SJCRH30 (cell line): ENCODE measurements at places on chromosomes 6 and 20.

- DNase-seq = no peak
These were observed 14.2 kb downstream of the NHSL1 start for GRCh38 chr6:138485005-138485545.

DNA sequence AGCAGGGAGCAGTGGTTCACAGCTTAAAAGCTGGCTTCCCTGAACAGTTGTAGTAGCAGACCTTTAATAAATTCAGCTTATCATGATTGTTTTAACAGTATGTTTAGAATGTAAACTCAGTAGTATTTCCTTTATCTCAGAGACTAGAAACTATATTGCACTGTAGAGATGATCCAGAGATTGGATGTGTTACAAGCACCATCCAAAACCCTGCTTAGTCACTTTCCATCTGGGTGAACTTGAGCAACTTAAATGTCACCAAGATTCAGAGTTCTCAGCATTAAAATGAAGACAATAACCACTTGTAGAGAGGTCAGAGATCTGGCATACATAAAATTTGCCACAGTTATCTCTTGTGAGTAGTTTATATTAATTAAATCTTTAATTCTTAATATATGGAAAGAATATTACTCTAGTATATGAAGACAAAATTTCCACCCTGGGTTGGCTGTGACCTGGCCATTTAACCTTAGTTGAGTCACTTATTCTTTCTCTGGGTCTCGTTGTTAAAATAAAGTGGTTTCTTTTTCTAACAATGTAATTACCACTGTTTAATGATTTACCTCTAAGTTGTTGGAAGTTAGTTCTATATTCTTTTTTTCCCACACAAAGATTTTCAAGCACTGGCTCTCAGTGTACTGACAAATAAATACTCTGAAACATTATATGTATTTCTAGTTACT, 239.2 kb upstream of the FKBP1C start:
- no peak for DNase-seq

GRCh38 chr20:51127713-51128112, 104.8 kb upstream of the KCNG1 start:
- DNase-seq = no peak

- DNase-seq = no peak
These were observed 98.1 kb downstream of the RALGAPA2 start for GRCh38 chr20:20614391-20614790.

DNA sequence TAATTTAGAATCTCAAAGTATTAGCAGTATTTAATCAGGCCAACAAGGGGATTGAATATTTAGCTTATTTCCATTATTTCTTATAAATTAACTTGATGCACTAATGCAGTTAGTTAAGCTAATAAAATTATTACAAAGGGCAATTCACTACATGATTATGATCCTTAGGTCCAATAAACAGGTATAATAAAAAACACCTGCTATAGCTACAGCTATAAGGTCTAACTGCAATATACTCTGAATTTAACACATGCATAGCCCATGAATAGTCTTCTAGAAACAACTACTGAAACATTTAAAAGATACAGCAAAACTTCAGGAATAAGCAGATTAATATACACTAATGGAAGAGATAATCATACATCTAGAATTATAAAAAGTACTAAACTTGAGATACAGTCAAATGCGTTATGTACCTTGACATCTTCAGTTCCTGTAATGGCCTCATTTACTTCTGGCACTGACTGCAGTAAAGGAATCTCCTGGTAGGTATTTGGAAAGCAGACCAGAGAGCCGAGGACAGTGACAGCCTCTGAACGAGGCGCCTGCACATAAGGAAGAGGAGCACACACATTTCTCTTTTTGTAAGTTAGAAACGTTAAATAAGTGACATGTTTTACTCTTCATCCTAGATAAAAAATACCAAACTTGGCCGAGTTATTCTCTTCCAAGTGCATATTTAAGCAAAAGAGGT, 168.5 kb downstream of the INSM1 start:
- no peak for DNase-seq

DNA sequence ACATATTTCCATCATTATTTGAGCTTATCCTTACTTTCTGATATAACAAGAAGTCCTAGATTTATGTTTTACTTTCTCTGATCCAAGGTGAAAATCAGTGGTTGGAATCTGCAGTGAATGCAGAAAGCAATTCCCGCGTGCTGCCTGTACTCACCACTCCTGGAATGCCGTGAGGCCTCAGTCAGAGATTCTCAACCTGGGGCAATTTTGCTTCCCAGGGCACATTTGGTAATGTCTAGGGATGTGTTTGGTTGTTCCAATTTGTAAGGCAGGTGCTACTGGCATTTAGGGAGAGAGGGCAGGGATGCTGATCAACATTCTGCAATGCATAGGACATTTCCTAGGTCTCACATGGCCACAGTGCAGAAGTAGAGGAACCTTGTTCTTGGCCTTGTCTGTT, 23.9 kb downstream of the CST4 start:
- no peak for DNase-seq

- peak; percentile 17 for DNase-seq
These were observed 192.1 kb downstream of the SAMD5 start for GRCh38 chr6:147700436-147701209.

DNA sequence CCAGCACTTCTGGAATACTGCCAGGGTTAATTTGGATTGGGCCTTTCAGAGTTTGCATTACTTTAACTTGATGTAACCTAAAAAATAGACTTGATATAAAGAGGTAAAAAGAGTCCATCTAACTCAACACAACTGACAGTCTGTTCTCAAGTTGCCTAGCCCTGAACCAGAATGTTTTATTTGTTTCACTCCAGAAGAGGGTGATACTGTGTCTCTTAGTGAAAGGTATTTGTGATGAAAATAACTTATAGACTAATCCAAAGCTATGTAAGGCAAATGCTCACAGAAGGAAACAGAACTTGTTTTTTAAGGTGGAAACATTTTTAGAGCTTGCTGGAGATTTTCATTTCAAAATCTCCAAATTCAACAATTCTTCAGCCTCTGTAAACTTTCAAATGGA, 469.1 kb upstream of the RUNX2 start:
- peak; percentile 12 for DNase-seq

- DNase-seq = no peak
These were observed 78.8 kb upstream of the HMGN3 start for GRCh38 chr6:79313254-79313653.

DNA sequence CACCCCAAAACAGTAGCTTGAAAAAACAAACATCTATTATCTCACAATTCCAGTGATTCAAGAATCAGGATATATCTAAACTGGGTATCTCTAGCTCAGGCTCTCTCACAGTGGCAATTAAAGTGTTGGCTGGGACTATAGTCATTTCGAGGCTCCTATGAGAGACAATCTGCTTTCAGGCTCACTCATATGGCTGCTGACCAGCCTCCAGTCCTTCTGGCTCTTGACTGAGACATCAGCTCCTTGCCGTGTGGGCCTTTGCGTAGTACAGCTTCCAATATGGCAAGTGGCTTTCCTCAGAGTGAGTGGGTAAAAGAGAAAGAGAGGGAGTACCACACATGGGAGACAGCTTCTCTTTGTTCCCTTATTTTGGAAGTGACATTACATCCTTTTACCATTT, 327.2 kb downstream of the CENPW start:
- no peak for DNase-seq

DNA sequence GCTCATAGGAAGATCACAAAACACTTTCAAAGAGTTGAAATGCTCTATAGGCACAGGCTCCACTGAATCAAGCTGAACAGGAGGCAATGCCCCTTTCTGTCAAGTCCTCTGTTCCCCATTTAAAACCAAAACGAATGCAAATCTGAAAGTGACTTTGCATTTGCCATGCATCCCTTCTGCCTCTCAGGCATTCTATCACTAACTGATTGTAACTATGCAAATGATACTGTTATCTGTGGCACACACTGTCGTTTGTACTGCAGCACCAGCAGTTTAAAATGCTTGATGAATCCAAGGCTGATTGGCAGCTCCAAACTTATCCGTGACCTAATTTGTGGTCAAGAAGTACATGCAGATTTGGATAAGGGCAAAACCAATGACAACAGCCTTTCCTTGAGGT, 1067.5 kb upstream of the MAP3K7 start:
- no peak for DNase-seq

DNA sequence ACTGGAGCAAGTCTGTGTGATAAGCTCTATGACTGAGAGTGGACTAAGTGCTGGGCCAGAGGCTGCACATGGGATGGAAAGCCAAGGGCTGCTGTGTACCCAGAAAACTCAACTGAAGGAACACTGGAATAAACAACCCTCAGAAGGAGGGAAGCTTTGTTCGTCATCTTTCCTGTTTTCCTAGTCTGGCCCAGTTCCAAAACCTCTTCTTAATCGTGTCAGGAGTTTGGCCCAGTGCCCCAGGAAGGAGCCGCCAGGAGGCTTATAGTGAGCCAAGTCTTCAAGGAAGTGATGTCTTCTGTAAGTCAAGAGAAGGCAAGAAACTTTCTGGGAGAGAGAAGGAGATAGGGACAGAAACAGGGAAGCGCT, 23.3 kb upstream of the TOP1 start:
- DNase-seq = peak; percentile 81

GRCh38 chr6:137659871-137660270, 165.7 kb upstream of the OLIG3 start:
- no peak for DNase-seq

GRCh38 chr6:38871741-38872568, 156.8 kb downstream of the DNAH8 start:
- peak; percentile 79 for DNase-seq

DNA sequence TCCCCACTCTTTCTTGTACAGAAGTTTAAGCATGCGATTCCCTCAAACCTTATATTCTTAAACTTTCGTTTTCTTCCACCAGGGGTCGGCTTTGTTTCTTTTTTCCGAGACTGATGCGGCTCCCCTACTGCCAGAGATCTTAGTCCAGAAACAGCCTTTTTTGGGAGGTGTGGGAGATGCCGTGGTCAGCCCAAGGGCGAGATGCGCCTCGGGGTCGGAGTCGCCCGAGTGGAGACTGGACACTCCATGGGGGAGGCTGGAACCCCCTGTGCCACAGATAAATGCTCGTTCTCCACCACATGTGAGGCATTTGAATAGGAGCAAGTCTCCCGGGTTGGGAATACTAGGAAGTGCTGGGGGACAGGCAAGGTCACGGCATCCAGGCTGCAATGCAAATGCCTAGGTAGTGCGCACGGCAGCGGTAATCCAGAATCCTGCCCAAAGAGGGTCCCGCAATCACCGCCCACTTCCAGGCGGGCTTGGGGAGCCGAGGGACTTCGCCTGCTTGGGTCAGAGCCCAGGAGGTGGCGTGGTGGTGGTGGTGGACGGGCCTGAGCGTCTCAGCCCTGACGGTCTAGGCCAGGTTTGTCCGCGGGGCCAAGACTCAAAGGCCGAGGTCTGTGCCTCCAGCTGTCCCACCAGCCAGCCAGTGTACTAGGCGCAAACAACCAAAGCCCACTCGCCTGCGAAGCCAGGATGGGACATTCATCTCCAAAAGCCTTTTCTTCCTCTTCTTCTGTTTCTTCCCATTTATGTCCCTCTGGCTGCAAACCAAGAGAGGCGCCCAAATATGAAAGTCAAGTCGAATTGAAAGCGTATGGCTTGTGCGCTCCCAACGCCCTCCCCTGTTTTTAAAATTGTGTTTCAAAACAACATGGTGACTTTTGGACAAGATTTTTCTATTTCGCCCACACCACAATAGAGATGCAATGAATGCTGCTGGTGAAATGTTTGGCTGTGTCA, 39.3 kb upstream of the OSTM1 start:
- DNase-seq = peak; percentile 27

- no peak for DNase-seq
These were observed 515.1 kb upstream of the SOX4 start for GRCh38 chr6:21078497-21078896.

GRCh38 chr20:11084508-11084907, 410.7 kb upstream of the JAG1 start:
- DNase-seq = no peak

- DNase-seq = no peak
These were observed 102.8 kb downstream of the DACT2 start for GRCh38 chr6:168216751-168217191.

DNA sequence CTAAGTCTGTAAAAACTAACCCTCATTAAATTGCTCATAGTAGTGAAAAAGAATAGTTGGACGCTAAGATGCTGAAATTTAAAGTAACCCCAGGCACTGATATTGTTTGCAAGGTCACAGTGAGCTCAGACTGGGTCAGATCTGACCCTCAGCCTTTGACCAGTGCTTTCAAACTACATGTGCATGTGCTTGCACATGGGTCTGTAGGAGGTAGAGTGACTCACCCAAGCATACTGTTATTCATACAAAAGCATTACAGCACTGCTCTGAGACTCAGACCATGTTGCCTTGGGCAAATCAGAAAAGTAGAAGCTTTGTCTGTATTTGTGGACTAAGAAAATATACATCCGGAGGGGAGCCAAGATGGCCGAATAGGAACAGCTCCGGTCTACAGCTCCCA, 326.4 kb upstream of the MARCKS start:
- no peak for DNase-seq

DNA sequence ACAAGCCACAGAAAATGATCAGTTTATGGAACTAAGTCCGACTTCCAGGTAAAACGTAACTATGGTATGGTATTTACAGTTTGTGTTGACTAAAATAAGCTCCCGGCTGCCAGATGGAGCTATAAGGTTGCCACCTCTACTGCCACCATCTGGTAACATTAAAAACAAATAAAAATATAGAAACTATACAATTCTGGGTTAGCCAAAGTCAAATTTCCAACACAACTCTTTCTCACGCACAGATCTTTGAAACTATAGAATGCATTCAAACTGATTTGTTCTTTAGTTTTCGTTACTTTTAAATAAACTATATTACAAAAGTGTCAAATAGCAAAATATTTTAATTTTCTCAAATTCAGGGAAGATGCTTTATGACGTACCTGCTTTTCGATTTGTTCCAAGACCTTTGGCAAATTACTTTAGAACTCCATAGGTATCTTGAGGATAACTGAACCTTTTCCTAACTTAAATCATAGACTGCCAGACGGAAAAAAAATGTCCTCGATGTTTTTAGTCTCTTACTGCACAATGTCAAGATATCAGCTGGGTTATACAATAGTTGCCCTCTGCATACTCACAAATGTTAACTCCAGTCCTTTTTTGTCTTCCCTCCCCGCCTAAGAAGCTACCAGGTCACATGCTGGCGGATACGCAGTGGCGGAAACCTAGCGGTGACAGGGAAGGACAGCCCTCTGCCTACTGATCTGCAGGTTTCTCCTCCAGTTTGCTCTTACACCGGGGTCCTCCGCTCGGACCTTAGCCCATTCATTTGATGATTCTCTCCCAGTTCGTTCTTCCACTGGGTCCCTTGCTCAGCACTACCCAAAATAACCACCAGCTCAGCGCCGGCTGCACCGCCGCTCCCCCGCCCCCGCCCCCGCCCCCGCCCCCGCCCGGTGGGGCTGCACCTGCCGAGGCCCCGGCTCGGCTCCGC, 888 bp downstream of the SLC17A5 start:
- peak; percentile 66 for DNase-seq

DNA sequence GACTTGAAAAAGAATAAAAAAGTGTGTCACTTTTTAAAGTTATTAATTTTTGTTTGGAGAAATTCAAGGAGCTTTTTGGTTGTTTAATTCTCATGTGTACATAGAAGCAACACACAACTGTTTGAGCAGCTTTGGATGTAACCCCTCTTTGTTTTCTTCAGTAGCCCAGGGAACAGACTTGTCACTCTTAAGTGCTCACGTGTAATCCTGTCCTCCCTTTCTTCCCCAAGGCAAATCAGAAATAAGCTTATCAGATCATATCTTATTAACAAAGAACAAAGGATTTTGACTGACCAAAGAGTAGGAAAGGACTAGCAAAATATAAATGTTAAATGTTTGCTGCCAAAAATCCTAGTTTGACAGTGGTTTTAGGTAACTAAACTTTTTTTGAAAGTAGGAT, 7.3 kb upstream of the FLRT3 start:
- DNase-seq = peak; percentile 43

GRCh38 chr6:150395388-150396009, 26.7 kb downstream of the IYD start:
- peak; percentile 69 for DNase-seq
